Sciatic nerve (tissue), 2 donors: ENCODE measurements at places on chromosomes 7 and 10. TPM values are rescaled to one million over a fixed set of nuclear protein-coding genes. Genes with fewer than 3 reads are reported as not detected.

TMEM130 gene
- total RNA-seq: 5.7 TPM

FAM180A gene
- total RNA-seq: 8.0 TPM

DNA sequence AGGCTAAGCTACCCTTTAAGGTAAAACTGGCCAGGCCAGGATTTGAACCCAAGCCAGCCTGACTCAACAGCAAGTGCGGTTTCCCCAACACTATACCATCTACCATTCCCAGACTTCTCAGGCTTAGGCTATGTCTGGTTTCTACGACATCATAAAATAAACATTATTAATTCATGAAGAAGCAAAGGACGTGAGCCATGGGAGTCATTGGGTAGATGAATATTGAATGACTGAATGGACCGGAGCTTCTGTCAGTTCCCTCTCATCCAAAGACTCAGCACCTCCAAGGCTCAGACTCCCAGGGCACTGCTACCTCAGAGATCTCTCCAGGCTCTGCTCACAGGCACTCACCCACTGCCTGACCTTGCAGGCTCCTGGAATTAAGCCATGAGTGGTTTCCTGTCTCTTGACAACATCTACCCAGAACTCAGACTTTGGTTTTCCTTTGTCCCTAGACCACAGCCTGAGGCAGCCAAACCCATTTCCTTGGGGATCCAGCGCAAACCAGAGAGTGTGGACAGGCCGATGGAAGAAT, 64.6 kb upstream of the STEAP1B start:
- DNase-seq: no peak

DNA sequence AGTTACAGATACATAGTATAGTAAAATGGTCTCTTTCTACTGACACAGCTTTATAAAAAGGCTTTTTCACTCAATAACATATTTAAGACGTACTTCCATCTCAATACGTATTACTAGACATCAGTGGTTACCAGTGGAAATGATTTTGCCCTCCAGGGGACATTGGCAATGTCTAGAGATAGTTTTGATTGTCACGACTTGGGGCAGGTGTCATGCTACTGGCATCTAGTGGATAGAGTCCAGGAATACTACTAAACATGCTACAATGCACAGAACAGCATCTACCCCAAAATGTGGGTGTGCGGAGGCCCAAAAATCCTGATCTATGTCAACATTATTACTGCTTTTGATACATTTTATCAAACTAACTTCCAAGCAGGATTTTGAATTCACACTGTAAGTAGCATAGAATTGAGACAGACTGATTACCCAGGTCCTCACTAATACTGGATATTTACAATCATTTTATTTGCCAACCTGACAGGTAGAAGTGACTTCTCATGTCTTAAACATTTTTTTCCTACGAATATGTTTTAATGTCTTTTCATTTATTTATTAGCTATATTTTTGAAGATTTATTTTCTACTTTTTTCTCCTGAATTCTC, 53.8 kb downstream of the HGF start:
- DNase-seq: no peak

- no peak for DNase-seq
Observed at GRCh38 chr7:24916463-24917040, 63.4 kb downstream of the OSBPL3 start.
